Stimulated activated CD4-positive, alpha-beta T cell treated with anti-CD3 and anti-CD28 coated beads, Interleukin-4, amount 100 ng/mL, for 48 hours (primary cell): ENCODE measurements at places on chromosomes 2 and 18.

DNA sequence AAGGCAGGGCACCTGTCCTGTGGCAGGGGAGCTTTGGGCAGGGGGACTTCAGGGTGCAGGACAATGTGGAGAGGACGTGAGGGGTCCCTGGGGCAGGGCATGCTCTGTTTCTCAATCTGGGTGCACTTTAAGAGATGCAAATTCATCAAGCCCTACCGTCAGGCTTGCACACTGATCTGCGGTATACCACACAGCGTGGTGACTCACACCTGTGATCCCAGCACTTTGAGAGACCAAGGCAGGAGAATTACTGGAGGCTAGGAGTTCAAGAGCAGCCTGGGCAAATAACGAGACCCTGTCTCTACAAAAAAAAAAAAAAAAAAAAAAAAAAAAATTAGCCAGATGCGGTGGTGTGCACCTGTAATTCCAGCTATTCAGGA is 10.2 kb upstream of the GPC1 start:
- DNase-seq = no peak

DNA sequence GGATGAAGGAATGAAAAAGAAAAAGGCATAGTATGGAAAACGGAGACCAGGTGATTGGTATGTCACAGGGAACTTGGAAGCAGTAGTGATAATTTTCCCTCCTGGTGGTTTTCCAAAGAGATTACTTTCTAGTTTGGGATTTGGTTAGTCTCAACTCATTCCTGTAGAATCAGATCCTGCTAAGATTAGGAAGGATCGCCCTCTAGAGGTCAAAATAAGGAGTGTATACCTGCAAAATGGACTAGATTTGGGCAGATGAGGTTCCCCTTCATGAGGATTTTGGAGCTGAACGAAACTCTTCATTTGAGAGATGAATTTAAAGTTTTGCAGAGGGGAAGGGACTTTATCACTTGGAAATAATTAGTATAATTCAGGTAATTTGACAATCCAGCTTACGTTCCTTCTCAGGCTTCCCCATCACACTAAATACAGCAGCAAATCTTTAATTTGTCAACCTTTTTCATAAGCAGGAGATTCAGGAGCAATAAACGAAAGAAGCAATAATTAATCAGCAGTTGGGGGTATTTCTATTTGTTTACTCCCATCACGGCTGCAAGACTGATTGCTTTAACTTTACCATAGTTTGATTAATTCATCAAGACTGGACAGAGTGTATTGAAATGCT is 65.2 kb downstream of the CCDC195 start:
- no peak for DNase-seq

GRCh38 chr2:45706033-45706432 is 54.6 kb downstream of the PRKCE start:
- no peak for DNase-seq

DNA sequence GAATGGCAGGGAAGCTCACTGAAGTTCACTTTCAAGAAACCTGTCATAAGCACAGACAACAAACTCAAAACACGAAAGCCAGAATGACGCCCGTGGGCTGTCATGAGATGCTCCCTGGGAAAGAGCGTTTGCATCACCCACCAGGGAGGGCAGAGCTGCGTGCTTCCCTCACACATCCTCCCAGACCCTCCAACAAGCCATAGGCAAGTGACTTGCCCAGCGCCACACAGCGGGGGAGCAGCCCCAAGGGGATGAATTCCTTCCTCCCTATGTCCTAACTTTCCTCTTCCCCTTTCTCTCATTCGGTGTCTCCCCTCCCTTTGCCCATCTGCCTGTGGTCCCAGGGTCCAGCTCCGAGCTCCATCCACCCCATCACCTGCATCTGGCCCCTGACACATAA is 10.7 kb downstream of the BIN1 start:
- DNase-seq = no peak

DNA sequence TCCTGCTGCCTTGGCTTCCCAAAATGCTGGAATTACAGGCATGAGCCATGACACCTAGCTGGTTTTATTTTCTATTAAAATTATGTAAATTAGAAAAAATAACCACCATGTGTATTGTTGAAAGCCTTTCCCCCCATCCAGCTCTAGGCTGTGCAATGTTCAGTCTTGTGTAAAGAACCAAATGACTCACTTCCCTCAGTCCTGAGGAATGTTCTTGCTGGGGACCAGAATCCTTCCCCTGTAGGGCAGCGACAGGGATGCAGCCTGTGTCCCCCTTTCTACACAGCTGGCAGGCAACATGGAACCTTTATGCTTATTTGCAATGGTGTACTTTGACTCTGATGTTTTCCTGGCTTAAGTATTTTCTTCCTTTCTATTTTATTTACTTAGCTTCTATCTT is 29.4 kb downstream of the AOX1 start:
- DNase-seq = no peak

- DNase-seq = no peak
These were observed 52.8 kb downstream of the FAM178B start for GRCh38 chr2:96933305-96934181.

- DNase-seq = no peak
These were observed 158.4 kb downstream of the MAP2 start for GRCh38 chr2:209582281-209582680.
